ENCODE measurements at places on chromosomes 7 and 10. TPM values are rescaled to one million over a fixed set of nuclear protein-coding genes. Genes with fewer than 3 reads are reported as not detected.

DNA sequence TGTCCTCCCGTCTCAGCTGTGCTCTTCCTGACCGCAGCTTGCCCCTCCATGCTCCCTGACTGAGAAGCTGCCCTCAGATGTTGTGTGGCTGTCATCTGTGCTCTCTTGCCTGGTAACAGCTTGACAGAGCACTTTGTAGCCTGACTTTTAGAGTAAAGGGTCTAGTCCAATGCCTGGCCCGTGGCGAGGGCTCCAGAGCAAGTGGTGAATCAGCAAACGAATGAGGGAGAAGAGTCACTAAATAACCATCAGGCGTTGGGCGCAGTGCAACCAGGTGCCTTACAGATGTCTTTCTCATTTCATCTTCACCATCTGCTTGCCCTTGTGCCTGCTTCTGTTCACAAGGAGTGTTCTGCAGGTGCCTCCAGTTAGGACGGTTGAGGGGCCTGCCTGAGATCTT lies 45.6 kb downstream of the MKI67 start:
- DNase-seq = no peak

The CALML3 gene
- total RNA-seq = not detected

DNA sequence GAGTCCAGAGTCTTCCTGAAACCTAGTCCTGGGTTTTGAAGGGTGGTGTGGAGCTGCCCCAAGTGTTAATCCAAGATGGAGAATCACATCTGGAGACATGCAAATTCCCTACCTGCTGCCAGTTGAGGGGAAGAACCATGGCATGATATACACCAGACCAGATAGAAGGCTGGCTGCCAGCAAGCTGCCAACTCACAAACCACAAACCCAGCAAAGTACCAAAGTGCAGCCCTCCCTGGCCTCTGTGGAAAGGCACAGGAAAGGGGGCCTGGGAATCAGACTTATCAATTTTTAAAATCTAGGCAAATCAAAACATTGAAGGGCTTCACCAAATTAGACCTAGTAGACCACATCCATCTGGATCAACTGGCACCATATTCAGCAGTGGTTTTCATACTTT lies 157.0 kb downstream of the TMEM26 start:
- DNase-seq = no peak

- no peak for DNase-seq
Observed at GRCh38 chr10:85719408-85719807, 647.2 kb downstream of the GRID1 start.

GRCh38 chr10:61390851-61391250 lies 62.3 kb downstream of the TMEM26 start:
- DNase-seq = no peak
